Activated T-helper 1 cell treated with Interleukin-2 at 50 U/mL for 16 hours (primary cell): ENCODE measurements at places on chromosomes 5 and 9.

- DNase-seq, result no peak
These were observed 224.1 kb upstream of the TYRP1 start for GRCh38 chr9:12469084-12469483.

DNA sequence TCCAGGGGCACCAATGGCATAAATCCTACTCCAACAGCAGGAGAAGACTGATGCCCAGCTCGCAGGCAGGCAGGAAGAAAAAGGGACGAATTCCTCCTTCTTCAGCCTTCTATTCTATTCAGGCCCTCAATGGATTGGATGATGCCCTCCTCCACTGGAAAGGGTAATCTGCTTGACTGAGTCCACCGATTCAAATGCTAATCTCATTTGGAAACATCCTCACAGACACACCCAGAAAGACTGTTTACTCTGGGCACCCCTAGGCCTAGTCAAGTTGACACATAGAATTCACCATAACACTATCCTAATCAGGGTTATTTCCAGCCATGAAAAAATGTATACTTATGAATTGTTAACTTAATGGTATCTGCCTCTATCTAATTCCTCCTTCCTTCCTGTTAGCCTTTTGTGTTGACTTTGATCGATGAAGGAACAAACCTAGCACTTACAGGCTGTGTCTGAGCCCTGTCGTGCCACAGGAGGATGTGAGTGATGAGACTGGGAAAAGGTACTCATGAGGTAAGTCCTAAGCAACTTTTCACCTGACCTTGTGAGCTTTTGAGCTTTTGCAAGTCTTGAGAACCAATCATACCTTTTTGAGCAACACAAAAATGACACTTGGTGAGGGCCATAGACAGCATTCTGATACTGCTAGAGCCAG lies 36.5 kb downstream of the FOXD1 start:
- no peak for DNase-seq

GRCh38 chr5:13553896-13554295 lies 390.6 kb downstream of the DNAH5 start:
- DNase-seq, result no peak

DNA sequence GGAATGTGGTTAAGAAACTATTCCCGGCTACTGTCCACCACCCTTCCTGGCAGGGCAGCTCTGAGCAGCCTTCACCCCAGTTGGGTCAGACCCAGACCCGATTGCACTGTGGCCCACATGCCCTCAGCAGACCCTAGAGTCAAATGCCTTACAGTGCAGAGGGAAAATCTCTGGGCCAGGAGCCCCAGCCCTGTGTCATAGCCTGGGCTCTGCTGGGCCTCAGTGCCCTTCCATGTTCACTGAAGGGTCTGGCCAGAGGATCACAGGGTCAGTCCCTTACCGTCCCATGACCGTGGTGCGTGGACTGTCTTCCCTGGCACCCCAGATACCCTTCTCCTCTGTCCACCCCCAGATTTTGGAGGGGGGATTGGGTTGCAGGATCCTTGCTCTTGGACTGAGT lies 73.5 kb upstream of the COL5A1 start:
- no peak for DNase-seq

GRCh38 chr9:127058645-127059021 lies 63.8 kb downstream of the ANGPTL2 start:
- DNase-seq, result no peak

DNA sequence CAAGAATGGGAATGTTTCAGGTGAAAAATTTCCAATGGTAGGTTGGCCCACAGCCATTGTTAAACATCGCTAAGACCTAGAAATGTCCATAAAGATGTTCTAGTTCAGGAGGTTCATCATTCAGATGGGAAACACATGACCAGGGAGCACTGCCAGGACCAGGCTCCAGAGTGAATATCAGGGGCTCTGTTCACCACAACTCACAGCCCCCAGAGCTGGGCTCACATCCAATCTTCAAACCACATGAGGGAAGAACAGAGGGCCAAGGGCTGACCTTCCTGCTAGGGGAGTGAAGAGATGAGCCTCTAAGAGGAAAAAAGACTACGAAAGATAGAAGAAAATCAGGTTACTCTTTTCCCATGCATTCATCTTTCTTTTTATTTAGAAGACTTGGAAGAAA lies 205.8 kb downstream of the SEMA5A start:
- DNase-seq, result no peak

GRCh38 chr5:128646176-128646575 lies 108.1 kb upstream of the FBN2 start:
- no peak for DNase-seq

GRCh38 chr5:111953351-111954127 lies 196.5 kb upstream of the NREP start:
- no peak for DNase-seq

DNA sequence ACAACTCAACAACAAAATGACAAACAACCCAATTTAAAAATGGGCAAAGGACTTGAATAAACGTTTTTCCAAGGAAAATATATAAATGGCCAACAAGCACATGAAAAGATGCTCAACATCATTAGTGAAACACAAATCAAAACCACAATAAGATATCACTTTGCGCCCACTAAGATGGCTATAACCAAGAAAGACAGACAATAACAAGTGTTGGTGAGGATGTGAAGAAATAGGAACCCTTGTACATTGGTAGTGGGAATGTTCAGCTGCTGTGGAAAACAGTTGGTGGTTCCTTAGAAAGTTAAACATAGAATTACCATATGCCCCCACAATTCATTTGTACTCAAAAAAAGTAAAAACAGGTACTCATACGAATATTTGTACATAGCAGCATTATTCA lies 39.2 kb upstream of the WDR41 start:
- DNase-seq, result no peak

- DNase-seq, result no peak
These were observed 180.9 kb upstream of the SLC24A2 start for GRCh38 chr9:19969721-19970120.

DNA sequence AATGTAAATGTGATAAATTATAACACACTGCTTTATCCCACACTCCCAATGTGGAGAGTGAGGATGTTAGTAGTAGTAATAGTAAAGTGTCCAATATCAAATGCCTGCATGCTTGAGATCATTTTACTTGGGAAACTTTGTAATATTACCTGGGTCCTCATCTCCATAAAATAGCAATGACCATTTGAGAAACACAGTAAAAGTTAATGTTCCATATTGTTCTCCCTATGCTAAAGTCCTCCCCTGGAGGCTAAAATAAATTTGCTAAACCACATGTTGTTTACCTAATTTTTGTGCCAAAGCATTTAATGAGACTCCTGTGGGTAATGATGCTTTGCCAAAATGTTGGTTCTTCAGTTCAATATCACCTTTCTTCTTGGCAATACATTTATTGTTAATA lies 291.2 kb downstream of the CDH10 start:
- no peak for DNase-seq

DNA sequence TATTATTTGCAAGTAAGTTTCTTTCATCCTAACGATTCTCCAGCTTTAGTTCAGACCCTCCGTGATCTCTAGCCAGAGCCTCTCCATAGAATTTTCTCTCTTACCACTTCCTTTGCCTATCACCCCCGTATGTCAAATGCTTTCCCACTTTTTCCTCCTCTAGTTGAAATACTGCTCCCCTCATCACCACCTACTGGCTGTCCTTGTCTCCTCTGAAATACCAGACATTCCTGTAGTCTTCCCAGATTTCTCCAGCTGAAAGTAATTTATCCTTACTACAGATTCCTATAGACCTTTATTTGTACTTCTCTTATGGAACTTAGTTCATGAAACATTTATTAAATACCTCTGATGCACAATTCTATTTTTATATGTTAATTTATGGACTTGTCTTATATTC lies 36.0 kb upstream of the GLIPR2 start:
- DNase-seq, result no peak

- no peak for DNase-seq
These were observed 335.3 kb upstream of the ADAMTSL1 start for GRCh38 chr9:18138656-18139055.

DNA sequence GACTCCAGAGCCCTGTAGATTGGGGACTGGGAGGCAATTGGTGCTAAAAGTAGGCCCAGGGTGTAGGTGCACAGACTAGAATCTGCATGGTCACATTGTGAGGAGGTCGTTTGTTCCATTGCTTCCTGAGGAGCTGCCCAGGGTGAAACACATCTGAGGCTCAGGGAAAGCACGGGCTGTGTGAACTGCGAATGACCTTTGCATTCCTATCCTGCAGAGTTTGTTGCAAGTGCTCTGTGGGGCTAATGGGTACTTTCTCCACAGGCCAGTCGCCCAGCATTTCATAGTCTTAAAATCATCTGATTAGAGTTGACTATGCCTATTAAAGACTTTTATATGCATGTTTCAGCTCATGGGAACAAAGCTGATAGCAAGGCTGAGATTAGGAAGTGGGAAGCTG lies 14.4 kb upstream of the SLC46A2 start:
- no peak for DNase-seq

GRCh38 chr5:154648706-154649105 lies 106.5 kb upstream of the LARP1 start:
- DNase-seq, result no peak

DNA sequence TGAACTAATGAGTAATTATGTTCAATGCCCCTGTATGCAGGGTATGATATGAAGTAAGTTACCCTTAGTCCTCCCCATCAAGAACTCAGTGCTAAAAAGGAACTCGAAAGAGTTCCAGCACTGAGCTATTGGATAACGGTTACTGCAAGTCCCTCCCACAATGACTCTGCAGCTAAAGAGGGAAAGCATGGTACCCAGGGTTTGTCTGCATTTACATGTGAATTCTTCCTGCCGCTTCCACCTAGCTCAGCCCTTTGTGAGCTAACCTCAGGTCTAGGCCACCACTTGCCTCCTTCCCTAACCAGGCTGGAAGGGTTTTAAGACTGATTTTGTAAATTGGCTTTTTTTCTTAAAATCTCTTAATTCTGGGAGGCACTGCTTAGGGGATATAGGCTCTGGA lies 376.8 kb downstream of the EBF1 start:
- DNase-seq, result no peak

GRCh38 chr9:71929791-71930440 lies 18.5 kb downstream of the C9orf85 start:
- DNase-seq, result no peak
